ENCODE measurements at places on chromosomes 1 and 21. TPM values are rescaled to one million over a fixed set of nuclear protein-coding genes. Genes with fewer than 3 reads are reported as not detected.

GRCh38 chr1:10655002-10655401 is 141.4 kb downstream of the CASZ1 start:
- H3K4me1 ChIP-seq = peaks cover 98% of the 10 kb centered on the region
- H3K27me3 ChIP-seq = no peaks in the 10 kb centered on the region
- peaks cover 3% of the 10 kb centered on the region for H3K36me3 ChIP-seq
- DNase-seq = peak; percentile 88
- peak overlapping the region; percentile 98 for H3K27ac ChIP-seq
- H3K4me3 ChIP-seq = no peak overlapping the region

DNA sequence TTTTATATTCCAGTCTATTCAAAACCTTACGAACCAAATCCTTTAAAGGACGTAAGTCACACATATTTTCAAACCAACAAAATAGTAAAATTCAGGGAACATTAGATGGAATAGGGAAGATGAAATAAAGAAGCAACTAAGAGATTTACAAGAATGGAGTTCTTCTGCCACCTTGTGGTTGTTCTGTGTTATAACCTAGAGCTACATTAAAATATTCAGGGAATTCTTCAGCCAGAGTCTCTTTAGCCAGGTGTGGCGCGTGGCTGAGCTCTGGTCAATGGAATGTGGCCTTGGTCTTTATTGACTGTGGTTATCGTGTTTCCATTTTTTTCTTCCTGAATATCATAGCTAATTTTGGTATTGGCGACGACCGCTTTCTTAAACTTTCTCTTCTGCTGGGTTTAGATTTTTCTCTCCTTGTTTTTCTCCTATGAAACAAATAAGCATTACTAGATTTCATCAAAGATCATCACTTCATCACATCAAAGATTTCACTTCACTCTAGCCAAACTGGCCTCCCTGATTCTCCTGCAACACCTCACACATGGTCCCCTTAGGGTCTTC is 221.3 kb downstream of the MRPL39 start:
- H3K4me1 ChIP-seq = no peaks in the 10 kb centered on the region
- DNase-seq = no peak
- H3K27me3 ChIP-seq = no peaks in the 10 kb centered on the region
- no peak overlapping the region for H3K27ac ChIP-seq
- no peak overlapping the region for H3K4me3 ChIP-seq

- H3K4me3 ChIP-seq = no peak overlapping the region
- H3K27me3 ChIP-seq = peaks cover 9% of the 10 kb centered on the region
- H3K36me3 ChIP-seq = no peaks in the 10 kb centered on the region
- H3K4me1 ChIP-seq = no peaks in the 10 kb centered on the region
Observed at GRCh38 chr1:38097284-38097898, 50.8 kb upstream of the POU3F1 start.

DNA sequence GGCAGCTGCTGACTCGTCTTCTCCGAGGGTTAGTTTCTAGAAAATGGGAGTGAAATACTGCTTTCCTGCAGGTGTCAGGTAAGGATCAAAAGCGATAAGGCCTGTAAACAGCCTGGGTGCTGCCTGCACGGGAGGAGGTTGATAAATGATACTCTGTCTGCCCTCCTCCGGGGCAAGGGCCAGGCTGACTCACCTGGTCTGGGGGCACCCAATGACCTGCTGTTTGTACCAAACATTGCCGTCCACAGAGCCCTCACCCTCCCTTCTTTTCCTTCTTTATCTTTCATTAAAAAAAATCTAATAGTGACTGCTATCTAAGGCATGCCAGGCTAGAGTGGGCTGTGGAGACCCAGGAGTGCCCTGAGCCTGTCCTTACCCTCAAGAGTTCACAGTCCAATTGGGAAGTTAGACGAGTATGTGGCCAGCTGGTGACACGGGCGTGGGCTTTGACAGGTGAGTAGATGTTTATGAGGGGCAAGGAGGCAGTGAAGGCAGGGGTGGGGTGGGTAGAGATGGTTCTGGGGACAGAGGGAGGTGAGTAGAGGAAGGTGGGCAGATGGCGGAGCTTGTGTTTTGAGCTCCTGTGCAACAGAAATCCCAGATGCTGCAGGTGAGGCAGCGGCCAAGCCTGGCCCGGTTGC is 16.2 kb downstream of the EDN2 start:
- no peaks in the 10 kb centered on the region for H3K36me3 ChIP-seq
- H3K27me3 ChIP-seq = no peaks in the 10 kb centered on the region
- H3K4me1 ChIP-seq = peaks cover under 1% of the 10 kb centered on the region
- DNase-seq = no peak

GRCh38 chr1:47696737-47697441 is 259.0 kb downstream of the FOXD2 start:
- no peak overlapping the region for H3K4me3 ChIP-seq
- H3K27ac ChIP-seq = no peak overlapping the region
- no peaks in the 10 kb centered on the region for H3K4me1 ChIP-seq
- H3K27me3 ChIP-seq = no peaks in the 10 kb centered on the region
- DNase-seq = peak; percentile 28

GRCh38 chr21:35178827-35179226 is 129.7 kb upstream of the RUNX1 start:
- no peak overlapping the region for H3K27ac ChIP-seq
- H3K4me1 ChIP-seq = no peaks in the 10 kb centered on the region
- no peak overlapping the region for H3K4me3 ChIP-seq
- no peaks in the 10 kb centered on the region for H3K36me3 ChIP-seq

- H3K4me1 ChIP-seq = no peaks in the 10 kb centered on the region
- H3K4me3 ChIP-seq = no peak overlapping the region
- no peak for DNase-seq
- no peaks in the 10 kb centered on the region for H3K27me3 ChIP-seq
- no peaks in the 10 kb centered on the region for H3K36me3 ChIP-seq
Observed at GRCh38 chr1:227182012-227182411, 136.3 kb downstream of the CDC42BPA start.

DNA sequence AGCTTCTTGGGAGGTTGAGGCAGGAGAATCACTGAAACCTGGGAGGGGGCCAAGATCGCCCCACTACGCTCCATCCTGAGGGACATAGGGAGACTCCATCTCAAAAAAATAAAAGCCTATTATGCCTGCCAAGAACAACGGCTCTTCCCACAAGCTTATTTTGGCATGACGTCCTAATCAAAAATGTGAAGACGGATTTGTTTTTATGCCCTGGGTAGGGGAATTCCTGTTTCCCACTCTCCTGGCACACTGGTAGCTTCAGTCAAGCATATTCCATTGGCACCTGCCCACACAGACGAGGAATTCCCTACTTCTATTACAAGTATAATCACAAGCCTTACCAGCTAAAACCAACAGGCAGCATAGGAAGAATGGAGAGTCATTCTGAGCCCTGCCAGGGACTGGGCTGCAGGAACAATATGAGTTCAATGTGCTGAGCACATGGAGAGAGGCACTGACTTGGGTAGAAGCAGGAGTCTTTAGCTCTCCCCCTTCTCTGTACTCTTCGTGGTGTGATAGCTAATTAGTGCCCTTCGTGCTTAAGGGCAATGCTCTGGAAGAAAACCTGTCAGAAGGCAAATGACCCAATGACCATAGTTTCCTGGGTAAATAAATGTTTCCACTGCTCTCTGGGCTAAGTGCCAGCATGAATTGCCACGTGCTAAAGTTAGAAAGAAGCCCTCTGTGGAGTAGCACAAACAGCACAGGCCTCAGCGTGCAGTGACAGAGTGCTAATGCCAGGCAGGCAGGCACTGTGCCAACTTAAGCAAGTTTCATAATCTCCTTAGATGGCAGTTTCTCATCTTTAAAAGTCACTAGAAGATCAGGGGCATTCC is 16.8 kb downstream of the TNFSF4 start:
- no peak overlapping the region for H3K4me3 ChIP-seq
- H3K36me3 ChIP-seq = no peaks in the 10 kb centered on the region
- H3K4me1 ChIP-seq = peaks cover 17% of the 10 kb centered on the region
- H3K27ac ChIP-seq = peak overlapping the region; percentile 81
- H3K27me3 ChIP-seq = no peaks in the 10 kb centered on the region

DNA sequence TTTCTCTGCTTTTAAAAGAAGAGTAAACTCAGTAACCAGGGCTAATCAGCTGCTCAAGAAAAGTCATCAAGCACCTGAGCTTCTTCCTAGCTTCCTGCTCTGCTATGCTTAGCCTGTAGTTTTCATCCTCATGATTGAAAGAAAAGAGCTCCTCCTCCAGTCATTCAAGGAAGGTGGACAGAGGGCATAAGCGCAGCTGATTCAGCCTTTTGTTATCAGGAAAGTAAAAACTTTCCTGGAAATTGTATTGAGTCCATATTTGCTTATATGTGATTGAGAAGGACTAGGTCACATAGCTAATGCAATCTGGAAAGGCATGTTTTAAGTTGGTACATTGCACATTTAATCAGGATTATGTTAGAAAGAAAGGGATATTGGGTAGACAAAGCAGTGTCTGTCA is 8.5 kb upstream of the BACH1 start:
- H3K4me3 ChIP-seq = no peak overlapping the region
- H3K27me3 ChIP-seq = no peaks in the 10 kb centered on the region
- no peak overlapping the region for H3K27ac ChIP-seq
- no peaks in the 10 kb centered on the region for H3K36me3 ChIP-seq
- H3K4me1 ChIP-seq = no peaks in the 10 kb centered on the region

Gene NOTCH2
- 56.7 TPM for total RNA-seq

Gene PTGER3
- 28.3 TPM for total RNA-seq

Gene OR2L5
- total RNA-seq = not detected

Gene TTC39A
- total RNA-seq = not detected

Gene SLAMF7
- total RNA-seq = 0.16 TPM

Gene B3GALT2
- total RNA-seq = 1.6 TPM

Gene SYPL2
- total RNA-seq = 2.1 TPM

Gene KAZN
- 5.7 TPM for total RNA-seq

Gene IFNAR2
- 7.6 TPM for total RNA-seq

All from sigmoid colon (tissue), 7 donors.